Stimulated activated effector memory CD8-positive, alpha-beta T cell treated with anti-CD3 and anti-CD28 coated beads, Interleukin-12 subunit alpha, Interleukin-12 subunit beta, amount 100 ng/mL, for 72 hours (primary cell): ENCODE measurements at places on chromosomes 2 and 18.
A peak's percentile ranks its signal among the peaks of the same experiment; 100 is the strongest.

GRCh38 chr2:51027442-51027841 is 4.5 kb downstream of the NRXN1 start:
- DNase-seq: no peak

GRCh38 chr2:58908501-58909154 is 667.5 kb upstream of the FANCL start:
- DNase-seq: no peak

DNA sequence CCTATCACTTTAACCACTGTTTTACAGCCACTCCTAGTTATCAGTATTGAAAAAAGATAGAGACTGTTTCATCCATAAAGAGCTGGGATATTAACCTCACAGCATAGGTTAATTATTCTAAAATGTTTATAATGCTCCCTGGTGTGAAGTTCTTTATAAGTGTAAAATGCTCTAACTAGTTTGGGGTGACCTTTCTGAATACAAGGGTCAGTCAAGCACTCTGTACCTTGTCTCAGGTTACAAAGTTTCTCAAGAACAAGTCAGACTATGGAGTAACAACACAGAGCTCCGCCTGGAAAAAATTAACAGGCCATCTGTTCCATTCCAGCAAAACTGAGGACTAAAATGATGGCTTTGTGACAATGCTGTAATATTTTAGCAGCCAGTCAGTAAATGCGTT is 107.4 kb downstream of the NOL4 start:
- DNase-seq: no peak

- peak; percentile 38 for DNase-seq
These were observed 6.5 kb downstream of the TEX261 start for GRCh38 chr2:70988151-70988550.

- DNase-seq: no peak
These were observed 21.5 kb downstream of the CNOT11 start for GRCh38 chr2:101274142-101274541.
